Stimulated activated CD4-positive, alpha-beta T cell treated with anti-CD3 and anti-CD28 coated beads, TNF-alpha, amount 100 ng/mL, for 24 hours (primary cell): ENCODE measurements at places on chromosomes 2 and 18.

DNA sequence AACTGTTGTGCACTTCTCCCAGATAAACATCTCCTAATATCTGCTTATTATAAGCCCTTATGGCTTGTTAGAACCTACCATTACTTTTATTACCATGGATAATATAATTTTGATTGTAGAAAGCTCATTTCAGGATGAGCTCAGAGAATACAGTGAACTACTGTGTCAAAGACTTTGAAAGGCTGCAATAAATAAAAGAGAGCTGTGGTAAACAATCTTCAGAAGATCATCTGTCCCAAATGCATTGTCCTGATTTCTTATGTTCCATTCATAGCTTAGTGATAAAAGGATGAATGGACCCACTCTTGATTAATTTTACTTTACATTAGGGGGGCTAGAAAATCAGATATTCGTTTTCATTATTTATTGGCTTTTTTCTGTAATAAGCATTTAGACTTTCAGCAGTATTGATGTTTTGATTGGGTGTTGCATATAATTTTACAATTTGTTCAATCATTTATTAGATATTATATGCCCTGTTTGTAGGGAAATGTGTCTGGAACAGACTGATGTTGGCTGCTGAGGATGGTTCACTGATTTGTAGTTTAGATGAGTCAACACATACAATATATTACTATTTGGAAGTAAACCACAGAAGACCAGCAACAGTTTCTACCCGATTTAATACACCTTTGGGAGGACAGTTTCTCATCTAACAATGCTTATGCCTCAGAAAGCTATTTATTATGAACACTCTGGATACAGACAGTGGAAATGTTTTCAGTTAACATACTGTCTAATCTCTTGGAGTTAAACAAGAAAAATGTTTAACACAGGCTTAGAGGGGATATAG lies 147.2 kb downstream of the TMEFF2 start:
- no peak for DNase-seq

GRCh38 chr2:74979844-74980243 lies 21.4 kb downstream of the POLE4 start:
- no peak for DNase-seq

DNA sequence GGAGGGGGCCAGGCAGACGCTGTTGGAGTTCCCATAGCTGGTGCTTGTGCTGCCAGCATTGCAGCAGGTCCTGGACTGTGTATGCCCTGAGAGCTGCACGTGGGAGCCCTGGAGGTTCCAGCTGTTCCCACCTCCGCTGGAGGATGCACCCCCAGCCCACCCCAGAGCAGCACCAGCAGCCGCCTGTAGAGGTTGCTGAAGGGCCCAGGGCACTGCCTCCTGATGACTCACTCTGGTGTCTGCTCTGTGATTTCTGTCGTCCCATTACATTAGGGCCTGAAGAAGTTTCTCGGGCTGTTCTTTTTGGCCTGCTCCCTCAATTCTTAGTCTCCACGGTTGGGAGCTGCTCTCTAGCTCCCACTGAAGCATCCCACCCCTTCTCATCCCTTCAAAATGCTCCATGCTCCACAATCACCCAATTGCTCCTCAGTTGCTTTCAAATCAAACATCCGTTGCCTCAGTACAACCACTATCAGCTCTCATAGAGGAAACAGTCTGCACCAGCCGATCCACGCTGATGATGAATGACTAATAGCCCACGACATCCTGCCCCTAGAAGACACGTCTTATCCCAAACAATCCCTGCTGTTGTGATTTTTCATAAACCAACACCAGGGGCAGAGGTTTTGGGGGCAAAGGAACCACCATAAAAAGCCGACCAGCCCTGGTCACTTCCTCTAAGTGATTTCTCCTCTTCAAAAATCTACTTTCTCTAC lies 65.2 kb upstream of the RNF152 start:
- no peak for DNase-seq

- DNase-seq = peak; percentile 82
These were observed 163.8 kb downstream of the FAM210A start for GRCh38 chr18:13562494-13563029.

DNA sequence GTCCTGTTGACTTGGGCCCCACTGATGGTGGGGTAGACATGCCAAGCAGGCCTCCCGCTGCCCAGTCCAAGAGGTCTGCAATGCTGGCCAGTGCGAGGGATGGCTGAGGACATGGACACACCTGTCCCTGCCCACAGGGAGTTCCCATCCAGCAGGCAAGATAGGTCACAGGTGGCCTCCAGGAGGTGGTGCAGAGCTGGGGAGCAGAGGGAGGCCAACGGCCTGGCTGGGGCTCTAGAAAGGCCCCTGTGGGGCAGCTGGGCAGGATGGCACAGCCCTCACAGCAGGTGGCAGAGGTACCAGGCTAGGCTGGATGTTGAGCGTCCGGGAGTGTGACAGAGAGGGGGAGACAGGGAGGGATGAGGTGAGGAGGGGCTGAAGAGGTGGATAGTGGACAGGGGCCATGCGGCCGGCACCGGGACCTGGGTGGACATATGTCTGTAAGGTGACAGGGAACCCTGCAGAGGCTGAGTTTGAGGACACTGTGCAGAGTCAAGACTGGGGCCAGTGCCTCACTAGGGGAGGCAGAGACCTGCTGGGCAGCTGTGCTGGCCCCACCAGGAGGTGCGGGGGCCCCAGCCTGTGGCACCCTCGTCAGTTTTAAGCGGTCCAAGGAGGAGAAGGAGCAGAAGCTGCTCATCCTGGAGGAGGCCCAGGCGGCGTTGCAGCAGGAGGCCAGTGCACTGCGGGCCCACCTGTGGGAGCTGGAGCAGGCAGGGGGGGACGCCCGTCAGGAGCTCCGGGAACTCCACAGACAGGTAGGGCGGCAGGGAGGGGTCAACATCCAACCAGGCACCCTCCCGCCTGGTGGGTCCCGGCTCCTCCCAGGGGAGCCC lies 34.3 kb upstream of the SNED1 start:
- no peak for DNase-seq

DNA sequence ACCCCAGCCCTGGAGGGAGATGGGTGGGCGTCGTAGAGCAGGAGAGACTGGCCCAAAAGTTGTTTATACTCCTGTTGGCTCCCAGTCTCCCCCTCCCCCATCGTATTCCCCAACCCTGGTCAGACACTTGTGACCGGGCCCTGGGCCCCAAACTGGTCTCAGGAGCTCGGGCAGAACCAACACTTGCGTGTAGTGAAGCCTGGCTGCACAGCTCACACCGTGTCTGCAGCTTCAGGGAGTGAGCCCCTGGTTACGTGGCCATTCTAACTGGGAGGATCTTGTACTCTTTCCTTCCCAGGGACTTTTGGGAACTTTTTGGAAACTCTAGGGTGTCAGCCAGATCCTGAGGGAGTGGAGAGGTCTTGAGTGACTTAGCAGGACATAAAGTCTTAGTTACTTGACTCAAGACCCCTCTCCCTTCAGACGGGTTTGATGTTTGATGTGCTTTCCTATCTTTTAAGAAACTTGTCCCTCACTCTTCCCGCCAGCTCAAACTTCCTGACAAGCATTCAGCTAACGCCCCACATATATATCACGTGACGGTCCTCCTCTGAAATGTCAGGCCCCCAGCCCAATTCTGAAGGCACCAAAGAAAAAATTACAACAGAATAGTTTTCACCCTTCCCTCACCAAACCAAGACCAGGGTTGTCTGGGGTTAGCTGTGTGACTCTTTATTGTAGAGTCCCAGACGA lies 2.3 kb downstream of the PKDCC start:
- no peak for DNase-seq

DNA sequence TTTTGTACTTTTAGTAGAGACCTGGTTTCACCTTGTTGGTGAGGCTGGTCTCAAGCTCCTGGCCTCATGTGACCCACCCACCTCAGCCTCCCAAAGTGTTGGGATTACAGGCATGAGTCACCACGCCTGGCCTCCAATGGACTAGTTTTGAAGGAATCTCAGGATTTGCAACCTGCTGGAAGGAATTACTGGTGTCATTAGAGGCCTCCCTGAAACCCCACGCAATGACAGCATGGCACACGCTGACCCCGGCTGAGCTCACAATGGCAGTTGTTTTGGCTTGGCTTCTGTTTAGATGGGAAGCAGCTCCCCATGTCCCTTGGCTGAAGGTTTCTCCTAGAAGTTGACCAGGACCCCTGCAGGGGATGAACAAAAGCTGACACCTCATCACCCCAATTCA lies 23.1 kb upstream of the COPS8 start:
- DNase-seq = no peak

DNA sequence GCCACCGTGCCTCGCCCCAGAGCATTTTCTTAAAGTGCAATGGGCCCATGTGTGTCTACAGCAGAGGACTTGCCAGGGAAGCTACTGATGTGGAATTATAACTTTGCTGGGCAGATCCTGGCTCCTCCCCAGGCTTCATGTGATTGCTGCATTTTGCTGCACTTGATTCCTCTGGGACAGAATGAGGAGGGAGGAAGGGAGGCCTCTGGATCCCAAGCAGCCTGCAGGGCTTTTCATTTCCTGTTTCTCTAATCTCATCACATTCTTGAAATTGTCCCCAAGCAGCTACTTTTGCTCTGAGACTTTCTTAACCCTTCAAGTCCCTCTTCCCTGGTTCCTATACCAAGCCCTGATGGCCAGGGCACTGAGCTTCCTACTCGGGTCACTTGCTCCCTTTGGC lies 134.4 kb upstream of the SEC11C start:
- DNase-seq = no peak

DNA sequence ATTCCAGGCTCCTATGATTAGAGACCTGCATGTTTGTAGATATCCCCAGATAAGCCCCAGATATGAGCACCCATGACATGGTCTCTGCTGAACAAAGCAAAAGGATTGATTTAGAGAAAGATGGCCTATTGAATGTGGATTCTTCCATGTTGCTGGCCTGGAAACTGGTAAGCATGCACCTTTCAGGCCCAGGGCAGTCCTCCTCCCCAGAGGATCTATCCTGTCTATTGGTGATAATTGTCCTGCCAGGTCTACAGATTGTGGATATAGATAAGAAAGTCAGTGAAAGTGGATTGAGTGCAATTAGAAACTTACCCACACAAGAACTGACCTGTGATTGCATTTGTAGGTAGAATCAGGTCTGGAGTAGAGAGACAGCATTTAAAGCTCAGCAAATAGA lies 256.9 kb upstream of the SIX3 start:
- DNase-seq = no peak

DNA sequence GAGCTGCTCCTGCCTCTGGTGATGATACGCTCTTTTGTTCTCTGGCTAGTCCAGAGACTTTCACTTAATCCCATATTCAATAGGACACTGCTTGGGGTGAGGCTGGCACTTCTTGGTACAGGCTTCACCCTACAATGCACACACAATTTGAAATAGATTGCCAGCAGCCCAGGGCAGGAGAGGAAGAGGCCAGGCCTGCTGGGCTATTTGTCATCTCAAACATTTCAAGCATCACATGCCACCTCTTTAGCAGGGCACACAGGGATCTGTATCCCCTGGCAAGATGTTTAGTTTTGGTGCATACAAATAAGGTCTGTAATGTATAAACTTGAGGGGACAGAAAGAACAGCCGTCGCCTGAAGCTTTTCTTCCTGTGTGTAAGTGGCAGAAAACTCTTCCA lies 120.4 kb downstream of the CHST9 start:
- DNase-seq = no peak

DNA sequence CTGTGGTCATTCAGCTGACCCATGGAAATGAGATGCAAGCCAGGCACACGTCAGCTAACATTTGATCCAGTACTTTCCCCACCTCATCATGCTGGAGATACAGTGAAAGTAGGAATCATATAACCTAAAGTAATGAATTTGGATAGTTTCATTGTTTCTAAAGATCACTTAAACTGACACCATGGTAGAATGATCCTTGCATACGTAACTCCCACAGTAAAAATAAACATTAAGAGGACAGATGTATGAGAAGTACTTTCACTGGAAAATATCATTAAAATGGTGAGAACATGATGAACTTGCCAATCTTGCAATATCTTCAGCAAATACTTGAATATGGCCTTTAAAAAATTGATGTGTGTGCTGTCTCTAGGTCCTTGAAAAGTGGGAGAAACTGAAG lies 85.4 kb downstream of the MAIP1 start:
- no peak for DNase-seq

- DNase-seq = no peak
These were observed 67.5 kb upstream of the STK17B start for GRCh38 chr2:196238836-196239380.

DNA sequence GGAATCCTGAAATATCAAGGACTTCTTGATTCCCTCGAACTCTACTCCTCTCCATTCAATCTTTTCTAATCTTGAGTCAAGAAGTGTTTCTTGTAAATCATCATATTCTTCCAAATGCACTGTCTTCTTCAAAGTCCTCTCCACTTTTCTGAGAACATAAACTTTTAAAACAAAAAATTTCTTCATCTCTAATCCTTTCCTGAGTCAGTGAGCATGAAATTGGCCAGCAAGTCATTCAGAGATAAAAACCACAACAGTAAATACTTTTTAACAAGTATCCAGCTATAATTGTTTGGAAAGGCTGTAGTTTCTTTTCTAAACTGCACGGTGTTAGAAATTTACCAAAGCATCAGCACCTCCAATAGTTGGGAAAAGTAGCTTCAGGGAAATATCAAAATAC lies 312.6 kb upstream of the GALNT5 start:
- no peak for DNase-seq

GRCh38 chr18:57805117-57805516 lies 2.0 kb upstream of the ATP8B1 start:
- no peak for DNase-seq

DNA sequence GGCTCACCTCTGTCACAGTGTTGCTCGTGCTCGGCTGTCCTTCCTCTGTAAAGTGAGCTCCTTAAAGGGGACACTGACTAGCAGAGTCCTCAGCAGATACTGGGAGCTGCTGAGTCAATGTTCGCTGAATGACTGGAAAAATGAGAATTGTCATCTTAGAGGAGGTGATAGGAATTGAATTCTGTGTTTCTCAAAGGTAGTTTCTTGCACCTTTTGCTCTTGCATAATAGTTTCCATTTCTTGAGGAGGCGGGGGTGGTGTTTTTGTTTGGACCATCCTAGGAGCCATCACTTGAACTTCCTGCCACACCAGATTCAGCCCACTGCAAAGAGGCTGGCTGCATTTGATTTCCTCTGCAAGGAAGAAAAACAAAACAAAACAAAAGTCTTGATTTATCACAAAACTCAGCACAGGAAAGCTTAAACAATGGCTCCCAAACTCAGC lies 11.4 kb upstream of the RFX8 start:
- no peak for DNase-seq

GRCh38 chr18:78813936-78814710 lies 165.5 kb upstream of the SALL3 start:
- no peak for DNase-seq

GRCh38 chr2:239682518-239682917 lies 281.7 kb upstream of the HDAC4 start:
- no peak for DNase-seq

GRCh38 chr2:235952714-235953113 lies 215.5 kb downstream of the GBX2 start:
- no peak for DNase-seq

GRCh38 chr2:37766106-37766505 lies 94.7 kb upstream of the CDC42EP3 start:
- no peak for DNase-seq
